CD4-positive, alpha-beta memory T cell (primary cell): ENCODE measurements at places on chromosomes 2 and 18.

DNA sequence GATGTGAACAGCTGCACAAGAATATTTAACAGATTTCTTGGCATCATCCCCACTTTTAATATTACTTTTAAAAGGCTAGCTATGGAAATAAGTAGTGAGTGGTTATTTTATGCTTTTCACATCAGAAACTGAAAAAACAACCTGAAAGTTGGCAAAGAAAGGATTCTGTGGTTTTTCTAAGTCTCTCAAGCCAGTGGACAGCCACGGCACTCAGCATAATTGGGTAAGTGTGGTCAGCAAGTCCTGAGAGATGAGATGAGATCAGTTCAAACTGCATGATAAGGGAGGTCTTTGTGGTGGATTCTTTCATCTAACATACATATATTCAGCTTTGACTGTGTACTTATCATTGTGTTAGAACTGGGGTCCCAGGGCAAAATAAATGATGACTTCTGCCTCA is 105.2 kb downstream of the LYPD6B start:
- DNase-seq, result no peak

DNA sequence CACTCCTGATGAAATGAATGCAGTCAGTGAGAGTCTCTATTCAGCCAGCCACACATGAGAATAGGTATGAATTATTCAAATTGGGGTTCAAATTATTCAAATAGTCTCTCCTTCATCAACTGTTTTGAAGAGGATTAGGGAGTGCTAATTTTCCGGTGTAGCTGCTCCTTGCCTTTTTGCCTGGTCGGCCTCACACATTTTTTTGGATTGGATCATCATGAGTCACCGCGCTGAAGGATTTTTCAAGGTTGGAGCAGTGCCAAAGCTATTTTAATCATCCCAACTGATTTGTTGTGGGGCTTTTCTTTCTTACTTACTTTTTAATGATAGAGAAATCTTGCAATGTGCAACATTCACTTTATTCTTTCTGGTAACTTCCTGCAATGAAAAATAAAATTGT is 2.4 kb upstream of the DTNA start:
- no peak for DNase-seq

DNA sequence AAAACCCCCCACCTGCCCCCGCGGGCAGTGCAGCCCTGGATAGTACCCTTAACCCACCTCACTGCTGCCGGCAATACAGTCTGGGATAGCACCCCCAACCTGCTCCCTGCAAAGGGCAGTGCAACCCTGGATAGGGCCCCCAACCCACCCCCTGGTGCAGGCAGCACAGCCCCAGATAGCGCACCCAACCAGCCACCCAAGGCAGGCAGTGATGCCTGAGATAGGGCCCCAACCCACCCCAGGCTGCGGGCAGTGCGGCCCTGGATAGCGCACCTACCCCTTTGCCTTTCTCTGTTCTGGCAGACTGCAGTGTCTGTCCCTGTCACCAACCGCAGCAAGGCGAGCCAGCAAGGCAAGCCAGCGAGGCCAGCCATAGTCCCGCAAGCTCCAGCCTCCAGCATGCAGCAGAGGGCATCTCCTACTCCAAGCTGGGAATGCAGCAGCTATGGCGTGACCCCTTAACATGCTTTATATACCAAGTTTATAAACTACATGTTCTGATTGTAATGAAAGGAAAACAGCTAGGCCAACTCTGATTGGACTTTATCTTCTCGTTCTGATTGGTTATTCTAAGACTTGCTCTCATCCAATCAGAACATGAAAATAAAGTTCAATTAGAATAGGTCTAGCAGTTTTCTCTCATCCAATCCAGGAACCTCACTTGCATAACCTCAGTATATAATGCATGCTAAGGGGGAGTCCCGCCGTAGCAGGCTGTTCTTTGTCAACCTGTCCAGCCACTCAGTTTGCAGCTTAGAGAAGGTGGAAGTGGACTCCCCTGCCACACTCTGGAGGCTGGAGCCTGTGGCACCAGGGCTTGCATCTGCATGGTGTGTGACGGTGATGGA is 34.1 kb upstream of the ANKRD62 start:
- no peak for DNase-seq

DNA sequence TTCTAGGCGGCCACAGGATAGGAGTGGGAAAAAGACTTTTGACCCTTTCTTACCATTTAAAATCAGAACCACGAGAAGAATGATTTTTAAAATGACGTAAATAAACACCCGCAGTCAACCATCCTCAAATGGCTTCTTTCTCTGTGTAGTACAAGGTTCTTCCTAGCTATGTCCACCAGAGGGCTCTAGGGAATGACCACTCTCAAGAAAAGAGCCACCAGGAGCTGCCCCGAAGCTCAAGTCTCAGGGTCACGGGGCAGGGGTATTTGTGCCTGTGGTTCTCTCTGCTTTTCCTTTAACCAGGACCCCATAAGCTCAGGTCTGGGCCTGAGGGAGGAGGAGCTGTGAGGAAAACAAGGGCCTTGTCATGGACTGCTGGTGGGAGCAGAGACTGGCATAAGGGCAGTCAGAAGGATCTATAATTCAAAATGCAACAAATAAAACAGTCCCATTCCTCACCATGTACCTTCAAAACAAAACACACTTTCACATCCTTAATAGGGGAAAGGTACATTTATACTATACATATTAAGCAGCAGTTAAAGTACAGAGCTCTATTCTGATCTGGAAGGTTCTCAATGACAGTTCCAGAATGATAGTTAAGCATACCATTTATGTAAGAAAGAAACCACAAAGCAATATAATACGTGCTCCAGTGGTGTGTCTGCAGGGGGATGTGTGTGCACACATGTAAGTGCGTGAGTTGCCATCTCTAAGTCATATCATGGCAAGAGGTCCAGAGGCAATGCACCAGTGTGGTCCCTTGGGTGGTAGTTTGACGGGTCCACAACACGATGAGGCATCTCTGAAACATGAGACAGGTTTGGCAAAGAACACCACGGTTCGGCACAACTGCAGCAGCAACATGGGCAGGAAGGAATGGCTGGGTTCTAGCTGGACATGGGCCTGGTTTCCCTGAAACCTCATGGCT is 18.6 kb downstream of the LYPD1 start:
- DNase-seq, result no peak

DNA sequence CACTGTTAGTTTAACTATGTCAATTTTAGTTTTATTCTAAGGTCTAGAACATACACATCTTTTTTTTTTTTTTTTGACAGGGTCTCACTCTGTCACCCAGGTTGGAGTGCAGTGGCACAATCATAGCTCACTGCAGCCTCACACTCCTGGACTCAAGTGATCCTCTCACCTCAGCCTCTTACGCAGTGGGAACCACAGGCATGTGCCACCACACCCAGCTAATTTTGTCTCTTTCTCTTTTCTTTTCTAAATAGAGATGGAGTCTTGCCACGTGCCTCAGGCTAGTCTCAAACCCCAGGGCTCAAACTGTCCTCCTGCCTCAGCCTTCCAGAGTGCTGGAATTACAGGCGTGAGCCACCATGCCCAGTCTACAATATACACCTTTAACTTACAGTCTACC is 69.5 kb upstream of the CHRNA1 start:
- peak; percentile 15 for DNase-seq

- no peak for DNase-seq
Observed at GRCh38 chr2:28434600-28434989, 41.9 kb downstream of the FOSL2 start.

DNA sequence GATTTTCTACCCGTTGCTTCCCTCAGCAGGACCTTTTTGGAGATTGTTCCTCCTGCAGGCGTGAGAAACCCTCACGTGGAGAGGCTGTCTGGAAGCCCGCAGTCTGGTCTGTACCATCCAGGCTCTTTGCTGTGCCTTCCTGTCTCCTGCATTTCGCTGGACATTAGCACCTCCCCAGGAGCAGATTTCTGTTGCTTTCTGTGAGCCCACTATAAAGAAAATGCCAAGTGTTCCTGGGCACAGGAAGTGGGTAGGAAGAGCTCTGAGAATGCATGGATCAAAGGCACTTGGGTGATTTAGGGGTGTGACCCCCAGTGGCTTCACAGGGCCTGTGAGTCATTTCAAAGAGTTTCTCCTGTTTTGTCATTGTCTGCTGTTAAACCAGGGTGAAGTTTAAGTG is 27.3 kb downstream of the SPTBN1 start:
- DNase-seq, result no peak

DNA sequence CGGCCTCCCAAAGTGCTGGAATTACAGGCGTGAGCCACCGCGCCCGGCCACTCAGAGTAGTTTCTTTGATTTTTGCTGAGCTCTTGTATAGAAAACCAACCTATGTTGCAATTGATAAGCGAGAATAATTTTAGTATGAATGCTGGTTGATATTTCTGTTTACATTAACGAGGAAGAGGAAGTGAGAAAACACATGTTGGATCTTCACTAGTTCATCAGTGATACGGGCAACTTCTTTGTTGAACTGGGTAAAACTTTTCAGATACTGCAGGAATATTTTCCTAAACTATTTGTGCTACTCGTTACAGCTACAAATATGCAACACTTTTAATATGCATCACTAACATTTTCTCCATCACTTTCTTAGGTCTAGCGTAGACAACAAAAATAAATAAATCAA is 67.9 kb upstream of the SLC25A52 start:
- no peak for DNase-seq

GRCh38 chr2:122570641-122571040 is 815.2 kb downstream of the TSN start:
- no peak for DNase-seq

- DNase-seq, result no peak
Observed at GRCh38 chr18:66972681-66973080, 368.8 kb upstream of the CDH19 start.

DNA sequence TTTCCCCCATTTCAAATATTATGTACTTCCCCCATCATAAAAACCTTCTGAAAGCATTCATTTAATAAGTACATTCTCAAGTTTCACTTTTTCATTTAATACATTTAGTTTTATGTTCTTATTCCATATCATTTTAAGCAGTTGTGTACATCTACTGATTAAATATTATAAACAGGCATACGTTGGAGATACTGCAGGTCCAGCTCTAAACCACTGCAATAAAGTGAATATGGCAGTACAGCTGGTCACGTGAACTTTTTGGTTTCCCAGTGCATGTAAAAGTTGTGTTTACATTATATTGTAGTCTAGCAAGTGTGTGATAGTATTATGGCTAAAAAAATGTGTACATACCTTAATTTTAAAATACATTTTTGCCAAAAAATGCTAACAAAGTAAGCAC is 48.7 kb downstream of the TET3 start:
- no peak for DNase-seq

DNA sequence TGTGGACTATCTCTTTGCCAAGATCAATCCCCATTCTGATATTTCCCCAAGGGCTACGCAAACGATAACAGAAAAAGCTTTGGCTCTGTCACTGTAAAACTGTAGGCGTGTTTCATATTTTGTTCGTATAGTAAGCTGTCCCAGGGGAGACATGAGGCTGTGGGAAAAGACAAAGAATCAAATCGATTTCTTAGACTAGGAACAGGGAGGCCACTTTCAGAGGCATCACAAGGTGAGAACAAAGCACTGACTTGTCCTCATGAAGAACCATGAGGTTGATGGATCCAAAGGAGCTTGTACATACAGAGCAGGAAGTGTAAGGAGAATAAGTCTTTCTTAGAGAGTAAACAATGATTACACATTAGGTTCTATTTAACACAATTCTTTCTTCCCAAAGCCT is 255.7 kb downstream of the HNMT start:
- DNase-seq, result no peak

- no peak for DNase-seq
Observed at GRCh38 chr2:236105955-236106607, 62.1 kb downstream of the GBX2 start.

GRCh38 chr2:111944531-111945210 is 46.3 kb downstream of the MERTK start:
- no peak for DNase-seq

GRCh38 chr2:190637281-190637734 is 11.6 kb upstream of the NAB1 start:
- DNase-seq, result no peak

DNA sequence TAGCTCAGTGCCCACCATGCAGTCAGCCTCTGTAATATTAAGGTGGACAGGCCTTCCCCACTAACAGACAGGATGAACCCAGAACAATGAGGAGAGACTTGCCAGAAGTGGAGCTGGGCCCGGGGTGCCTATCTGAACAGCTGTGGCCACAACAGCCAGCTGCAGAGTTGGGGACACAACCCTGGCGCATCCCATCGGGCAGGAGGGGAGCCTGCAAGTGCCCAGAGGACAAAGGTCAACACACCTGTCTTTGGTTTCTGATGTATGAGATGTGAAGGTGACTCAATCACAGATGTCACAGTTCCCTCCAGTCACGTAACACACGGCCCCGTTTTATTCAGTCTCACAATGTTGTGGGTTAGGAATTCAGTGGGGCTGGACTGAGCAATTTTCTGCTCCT is 48.2 kb upstream of the TAF1B start:
- no peak for DNase-seq

DNA sequence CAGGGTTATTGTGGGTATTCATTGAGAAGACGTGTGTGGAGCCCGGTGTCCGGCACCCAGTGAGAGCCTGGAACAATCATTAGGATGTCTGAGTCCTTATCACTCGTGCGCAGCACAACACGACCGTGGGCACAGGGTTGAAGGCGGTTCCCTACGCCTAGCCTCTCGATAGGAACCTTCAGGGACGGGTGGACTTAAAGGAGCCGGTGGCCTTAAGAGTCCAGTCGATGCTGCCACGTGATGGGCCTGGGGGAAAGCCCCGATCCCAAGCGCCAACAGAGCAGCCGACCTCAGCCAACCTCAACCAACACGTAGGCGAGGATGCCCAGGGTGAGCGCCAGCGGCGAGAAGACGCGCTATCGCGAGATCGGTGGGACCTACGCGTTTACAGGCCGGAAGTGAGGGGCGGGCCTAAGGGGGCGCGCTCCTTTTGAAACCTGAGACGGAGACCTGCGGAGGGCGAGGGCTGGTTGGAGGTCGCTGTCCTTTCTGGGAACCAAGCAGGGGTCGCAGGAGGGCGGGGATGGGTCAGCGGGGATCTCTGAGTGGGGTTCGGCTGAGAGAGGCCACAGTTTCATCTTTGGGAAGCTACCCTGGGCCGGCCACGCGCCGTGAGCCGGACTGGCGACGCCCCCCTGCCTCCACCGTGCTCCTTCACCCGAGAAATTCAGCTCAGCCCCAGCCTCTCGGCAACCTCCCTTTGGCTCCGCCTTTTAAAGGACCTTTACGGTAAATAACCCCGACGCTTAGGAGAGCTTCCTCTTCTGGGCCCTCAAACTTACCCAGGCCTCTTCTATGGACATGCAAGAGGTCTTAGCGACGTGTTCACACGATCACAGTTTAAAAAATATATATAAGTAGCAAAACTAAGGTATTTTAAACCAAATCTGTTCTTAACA is 28.3 kb downstream of the WNT10A start:
- DNase-seq, result peak; percentile 86

- no peak for DNase-seq
Observed at GRCh38 chr2:177078416-177078815, 134.2 kb upstream of the HNRNPA3 start.

DNA sequence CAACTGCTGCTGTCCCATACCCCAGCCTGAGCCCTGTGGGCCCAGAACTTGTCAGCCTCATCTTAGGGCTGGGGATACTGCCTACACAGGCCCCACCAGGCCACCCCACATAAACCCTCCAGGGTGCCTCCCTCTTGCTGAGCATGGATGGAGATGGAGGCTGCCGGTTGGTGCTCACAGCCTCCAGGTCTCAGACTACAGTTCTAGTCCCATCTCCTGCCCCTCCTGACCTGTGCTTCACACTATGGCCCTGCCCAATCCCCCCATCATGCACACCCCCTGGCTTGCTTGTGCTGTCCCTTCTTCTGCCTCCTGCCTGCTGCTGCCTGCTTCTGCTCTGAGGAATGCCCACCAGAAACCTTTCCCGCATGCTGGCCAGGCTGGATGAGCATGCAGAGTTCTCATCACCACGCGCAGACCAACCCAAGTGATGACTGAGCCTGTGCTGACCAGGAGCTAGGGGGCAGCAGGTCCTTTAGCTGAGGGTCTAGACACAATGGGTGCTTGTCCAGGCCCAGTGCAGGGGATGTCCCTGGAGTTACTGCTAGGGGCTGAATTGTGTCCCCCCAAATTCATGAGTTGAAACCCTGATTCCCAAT is 138.4 kb upstream of the HS6ST1 start:
- DNase-seq, result no peak
